ENCODE measurements at places on chromosomes 6 and 20.

DNA sequence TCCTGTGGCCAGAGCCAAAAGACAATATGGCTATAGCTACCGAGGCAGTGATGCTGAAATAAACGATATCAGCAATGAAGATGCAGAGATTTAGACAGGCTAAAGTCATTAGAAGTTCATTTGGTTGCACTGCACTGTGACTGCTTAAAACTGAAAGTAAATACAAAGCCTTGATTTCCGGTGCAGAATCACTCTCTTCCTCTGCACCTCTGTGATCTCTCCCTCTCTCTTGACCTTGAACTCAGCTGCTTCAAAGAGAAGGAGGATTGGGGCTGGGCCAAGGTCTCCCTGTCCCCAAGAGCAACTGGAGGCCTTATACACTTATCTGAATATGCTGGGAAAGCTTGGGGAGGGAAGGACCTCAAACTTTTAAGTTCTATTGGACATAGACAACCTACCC lies 34.6 kb upstream of the SPACA1 start:
- no peak for DNase-seq

DNA sequence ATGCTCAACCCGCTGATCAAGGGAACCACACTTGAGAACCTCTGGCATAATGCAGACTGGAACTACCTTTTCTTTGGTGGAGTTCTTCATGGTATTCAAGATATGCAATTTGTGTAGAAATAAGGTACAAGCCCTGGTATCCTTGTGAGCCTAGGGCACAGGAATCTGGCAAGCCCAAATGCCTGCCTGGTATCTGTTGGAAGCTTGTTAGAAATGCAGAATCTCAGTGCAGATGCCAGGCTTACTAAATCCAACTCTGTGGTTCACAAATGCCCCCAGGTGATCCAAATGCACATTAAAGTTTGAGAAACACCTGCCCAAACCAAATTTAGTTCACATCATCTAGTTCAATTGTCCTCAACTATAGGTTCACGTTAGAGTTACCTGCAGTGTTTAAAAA lies 159.8 kb upstream of the LAMP5 start:
- DNase-seq = no peak

GRCh38 chr6:1596088-1596852 lies 13.4 kb upstream of the FOXC1 start:
- no peak for DNase-seq

GRCh38 chr6:154518396-154518795 lies 7.9 kb upstream of the CNKSR3 start:
- DNase-seq = no peak

- DNase-seq = no peak
These were observed 1.4 kb upstream of the EEF1E1 start for GRCh38 chr6:8103726-8104125.

GRCh38 chr6:134735461-134735860 lies 214.4 kb downstream of the ALDH8A1 start:
- DNase-seq = no peak

DNA sequence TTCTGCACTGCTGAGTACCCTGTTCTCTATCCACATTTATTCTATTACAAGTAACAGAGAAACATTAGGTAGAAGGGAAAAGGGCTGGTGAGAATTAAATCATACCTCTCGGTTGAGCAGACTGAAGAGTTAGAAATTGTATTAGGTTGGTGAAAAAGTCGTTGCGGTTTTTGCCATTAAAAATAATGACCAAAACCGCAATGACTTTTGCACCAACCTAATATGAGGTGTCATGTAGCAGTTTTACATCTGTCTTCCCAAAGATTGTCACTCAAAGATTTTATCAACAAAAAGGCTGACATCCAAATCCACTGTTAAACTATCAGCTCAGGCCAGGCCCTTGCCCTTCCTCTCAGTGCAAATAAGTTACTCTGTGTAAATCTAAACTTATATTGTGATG lies 28.3 kb upstream of the GRIK2 start:
- DNase-seq = no peak

DNA sequence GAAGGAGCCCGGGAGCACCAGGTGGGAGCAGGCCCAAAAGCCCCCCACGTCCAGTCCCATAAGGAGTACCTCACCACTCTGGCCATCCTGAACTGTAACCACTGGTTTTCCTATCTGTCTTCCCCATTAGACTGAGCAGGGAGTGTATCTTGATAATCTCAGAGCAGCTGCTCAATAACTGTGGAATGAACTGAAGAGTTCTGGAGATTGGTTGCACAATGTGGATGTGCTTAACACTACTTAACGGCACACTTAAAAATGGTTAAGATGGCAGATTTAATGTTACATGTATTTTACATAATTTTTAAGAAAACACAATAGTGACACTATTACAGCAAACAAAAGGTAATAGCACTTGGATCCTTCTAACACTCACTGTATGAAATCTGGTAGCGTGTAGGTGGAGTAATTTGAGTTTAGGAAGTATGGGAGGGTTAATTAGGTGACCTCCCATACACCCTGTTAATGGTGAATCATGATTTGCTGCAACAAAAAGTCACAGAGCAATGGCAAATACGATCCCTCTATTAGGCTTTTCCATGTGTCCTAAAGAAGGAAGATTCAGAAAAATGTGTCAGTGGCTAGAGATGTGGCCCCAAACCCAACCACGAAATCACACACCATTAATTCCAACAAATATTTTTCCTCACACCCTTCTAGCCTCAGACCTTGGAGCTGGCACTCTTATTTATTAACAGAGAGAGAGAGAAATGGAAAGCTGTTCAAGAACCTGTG lies 18.4 kb downstream of the TRAM2 start:
- no peak for DNase-seq

DNA sequence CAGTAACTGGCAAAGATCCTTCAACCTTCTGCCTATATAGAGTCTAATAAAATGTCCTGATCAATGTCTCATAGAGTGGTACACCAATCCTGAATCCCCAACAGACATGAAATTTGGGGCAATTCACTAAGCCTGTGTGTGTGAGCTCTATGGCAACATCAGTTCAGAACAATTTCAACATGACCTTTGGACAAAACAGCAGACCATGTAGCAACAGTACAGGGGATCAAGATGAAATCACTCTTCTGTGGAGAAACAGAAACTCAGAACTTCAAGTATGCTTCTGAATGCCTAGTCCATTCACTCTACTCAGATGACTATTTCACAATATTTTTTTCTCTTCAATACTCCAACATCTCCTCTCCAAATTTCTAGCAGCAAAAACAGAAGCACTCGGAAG lies 49.1 kb upstream of the OPRM1 start:
- no peak for DNase-seq

- DNase-seq = peak; percentile 51
These were observed 35.0 kb downstream of the FOXF2 start for GRCh38 chr6:1424306-1424927.

GRCh38 chr6:36679043-36679833 lies 724 bp downstream of the CDKN1A start:
- DNase-seq = no peak

GRCh38 chr6:130115036-130115435 lies 96.7 kb downstream of the L3MBTL3 start:
- DNase-seq = no peak

GRCh38 chr6:157571950-157572349 lies 191.0 kb downstream of the ZDHHC14 start:
- no peak for DNase-seq

DNA sequence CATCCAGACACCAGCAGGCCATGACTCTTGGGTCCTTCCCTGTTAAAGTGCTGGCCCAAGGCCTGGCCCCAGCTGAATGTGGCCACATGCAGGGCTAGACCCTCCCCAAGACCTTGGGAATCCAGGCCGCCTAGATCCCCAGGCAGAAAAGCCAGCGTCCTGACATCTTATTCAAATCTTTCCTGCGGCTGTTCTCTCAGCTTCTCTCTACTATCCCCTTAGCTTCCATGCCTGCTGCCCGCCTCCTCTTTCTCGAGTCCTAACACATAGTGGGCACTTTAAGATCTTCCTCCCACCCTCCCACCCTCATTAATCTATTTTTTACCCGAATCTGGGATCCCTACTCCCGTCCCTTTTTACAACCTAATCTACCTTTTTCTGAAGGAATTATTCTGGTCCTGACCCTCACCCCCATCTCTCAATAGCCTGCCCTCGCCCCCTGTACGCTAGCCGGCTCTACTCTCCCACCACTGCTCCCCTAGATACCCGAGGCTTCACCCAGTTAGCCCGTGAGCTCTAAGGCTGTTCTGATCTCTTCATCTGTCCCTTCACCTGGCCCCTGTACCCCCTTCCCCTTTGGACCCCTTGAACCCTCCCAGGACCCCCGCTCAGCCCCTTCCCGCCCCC lies at the start of gene CCHCR1:
Gene CCHCR1, minus strand, starts transcription at position 290 of the 627 bp plus-strand sequence. Its CDS starts 202 bp downstream, at position 88.
- DNase-seq = no peak

DNA sequence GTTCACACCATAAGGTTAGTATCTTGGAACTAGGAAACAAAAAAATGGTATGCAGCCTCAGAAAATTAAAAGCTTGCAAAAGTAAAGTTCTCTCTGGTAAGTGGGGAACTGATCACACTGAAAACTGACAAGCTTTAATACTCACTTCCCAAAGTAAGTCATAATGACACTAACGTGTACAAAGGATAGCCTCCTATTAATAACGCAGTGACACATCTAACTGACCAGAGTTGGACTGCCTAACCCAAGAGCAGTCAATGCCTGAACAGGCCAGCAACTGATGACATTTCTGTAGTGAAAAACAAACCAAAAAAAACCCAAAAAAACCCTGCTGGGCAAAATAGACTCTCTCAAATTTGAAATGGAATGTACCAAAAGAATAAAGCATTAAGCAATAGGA lies 30.7 kb downstream of the CHD6 start:
- no peak for DNase-seq

DNA sequence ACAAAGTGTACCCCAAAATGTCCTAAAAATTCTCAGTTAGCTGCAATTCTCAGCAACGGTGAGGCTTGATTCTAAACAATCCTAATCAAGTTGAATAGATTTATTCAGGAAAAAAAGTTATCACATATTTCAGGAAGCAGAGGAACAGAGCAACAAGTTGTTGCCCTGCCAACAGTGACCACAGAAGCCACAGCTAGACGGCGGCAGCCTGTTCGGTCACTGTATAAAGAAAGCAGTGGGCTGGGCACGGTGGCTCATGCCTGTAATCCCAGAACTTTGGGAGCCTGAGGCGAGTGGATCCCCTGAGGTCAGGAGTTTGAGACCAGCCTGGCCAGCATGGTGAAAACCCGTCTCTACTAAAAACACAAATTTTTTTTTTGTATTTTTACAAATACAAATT lies 171.2 kb upstream of the BMP5 start:
- peak; percentile 88 for DNase-seq

GRCh38 chr6:6866656-6867403 lies 240.9 kb upstream of the RREB1 start:
- DNase-seq = peak; percentile 55

DNA sequence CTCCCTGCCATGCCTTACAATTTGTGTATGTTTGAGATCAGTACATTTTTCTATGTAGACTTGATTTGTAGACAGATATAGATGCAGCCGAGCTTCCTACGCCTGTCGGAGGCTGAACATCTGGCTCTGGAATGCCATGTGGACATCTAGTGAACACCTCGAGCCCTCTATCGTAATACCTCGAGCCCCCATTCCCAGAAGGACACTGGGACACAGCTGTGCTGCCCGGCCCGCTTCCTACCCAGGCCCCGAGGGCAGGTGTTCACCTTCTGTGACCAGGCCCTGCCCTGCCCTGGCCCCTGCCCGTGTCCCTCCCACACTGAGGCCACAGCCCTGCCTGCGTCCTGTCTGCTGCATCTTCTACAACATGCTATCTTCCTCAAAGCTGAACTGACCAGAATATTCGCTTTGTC lies 12.9 kb downstream of the RPS6KA2 start:
- no peak for DNase-seq

DNA sequence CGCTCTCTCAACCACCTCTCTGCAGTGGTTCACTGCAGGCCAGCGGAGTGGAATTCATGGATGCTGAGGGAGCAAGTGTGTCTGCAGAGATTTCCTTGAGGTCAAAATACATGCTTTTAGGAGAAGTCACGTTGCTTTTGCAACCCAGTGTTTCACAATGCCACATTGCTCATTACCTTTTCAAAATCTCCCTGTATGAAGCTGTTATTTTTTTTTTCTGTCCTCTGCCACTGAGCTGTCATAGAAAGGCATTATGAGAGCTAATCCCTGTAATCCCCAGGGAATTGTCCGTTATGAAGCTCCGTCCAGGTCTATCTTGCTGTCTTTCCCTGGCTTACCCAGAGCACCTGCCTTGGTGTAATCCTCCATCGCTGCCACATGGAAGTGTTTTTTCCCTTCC lies 60.5 kb upstream of the SLC22A23 start:
- peak; percentile 94 for DNase-seq

GRCh38 chr6:31479933-31480535 lies 17.9 kb upstream of the MICB start:
- DNase-seq = no peak

- DNase-seq = no peak
These were observed 2.1 kb downstream of the BPIFB4 start for GRCh38 chr20:33081411-33082154.

- no peak for DNase-seq
These were observed 2.3 kb downstream of the DSTN start for GRCh38 chr20:17572034-17572638.

DNA sequence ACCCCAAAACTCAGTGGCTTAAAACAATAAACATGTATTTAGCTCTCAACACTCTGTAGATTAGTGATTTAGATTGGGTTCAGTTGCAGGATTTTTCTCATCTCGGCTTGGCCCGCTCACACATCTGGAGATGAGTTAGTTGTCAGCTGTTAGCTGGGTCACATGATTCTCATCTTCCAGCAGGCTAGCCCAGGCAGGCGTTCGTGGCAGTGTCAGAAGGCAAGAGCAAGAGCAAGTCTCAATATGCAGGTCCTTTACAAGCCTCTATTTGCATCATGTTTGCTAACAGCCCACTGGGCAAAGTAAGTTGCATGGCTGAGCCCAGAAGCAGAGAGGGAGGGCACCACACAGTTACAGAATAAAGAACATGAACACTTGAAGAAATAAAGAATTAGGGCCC lies 83.6 kb upstream of the MYLIP start:
- no peak for DNase-seq

DNA sequence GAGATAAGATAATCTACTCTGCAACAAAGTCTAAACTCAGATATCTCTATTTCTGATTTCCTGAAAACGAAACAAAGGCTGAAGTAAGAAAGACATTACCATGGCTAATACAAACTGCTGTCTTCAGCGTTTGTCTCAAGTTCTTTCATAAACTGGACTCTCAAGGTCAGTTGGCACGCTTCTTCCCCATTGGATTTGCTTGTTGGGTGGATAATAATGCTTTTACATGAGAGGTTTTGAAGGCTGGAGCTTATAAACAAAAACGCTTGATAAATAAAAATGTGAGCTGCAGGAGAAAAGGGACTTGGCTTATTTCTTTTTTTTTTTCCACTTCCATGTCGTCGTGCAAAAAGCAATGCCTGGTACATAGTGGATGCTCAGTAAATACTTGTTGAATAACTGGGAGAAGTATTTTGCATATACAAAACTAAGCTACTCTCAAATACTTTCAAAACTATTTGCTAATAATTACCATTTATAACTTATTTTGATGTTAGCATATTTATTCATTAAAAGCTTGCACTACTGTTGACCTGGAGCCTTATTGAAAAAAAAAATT lies 65.7 kb upstream of the EEF1A1 start:
- DNase-seq = no peak

GRCh38 chr6:150026976-150027805 lies 1.9 kb upstream of the RAET1L start:
- no peak for DNase-seq

GRCh38 chr20:56173438-56173837 lies 75.1 kb upstream of the MC3R start:
- DNase-seq = no peak
